ENCODE measurements at places on chromosomes 1 and 21.

DNA sequence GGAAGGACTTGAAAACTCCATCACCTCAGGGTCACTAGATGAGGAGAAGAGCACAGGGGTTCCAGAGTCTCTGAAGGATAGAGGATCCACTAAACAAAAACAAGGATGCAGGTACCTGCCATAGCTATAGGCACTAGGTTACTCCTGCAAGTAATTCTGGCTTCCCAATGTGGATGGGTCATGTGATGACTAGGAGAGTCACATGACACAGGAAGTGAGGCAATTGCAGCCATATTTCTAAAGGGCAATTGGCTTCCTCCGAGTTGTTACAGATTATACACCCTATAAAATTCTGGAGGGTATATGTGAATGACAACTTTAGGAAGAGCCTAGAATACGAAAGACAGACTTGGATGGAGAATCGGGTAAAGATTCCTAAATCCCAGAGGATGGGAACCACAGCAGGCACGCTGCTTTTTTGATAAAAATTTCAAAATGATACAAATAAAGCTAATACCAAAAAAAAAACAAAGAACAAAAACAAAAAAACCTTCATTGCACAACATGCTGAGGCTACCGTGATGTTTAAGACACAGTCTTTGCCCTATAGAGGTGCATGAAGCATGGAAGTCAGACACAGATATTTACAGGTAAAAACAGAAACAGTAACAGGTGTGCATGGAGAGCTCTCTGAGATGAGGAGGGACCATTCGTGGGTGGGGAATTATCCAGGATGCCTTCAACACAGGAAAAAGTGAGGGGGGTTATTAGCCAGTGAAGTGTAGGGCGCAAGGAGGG lies 10.5 kb downstream of the MTX1 start:
- H3K27ac ChIP-seq = peak overlapping the region; percentile 93
- H3K4me3 ChIP-seq = peak overlapping the region; percentile 62
- peak; percentile 83 for DNase-seq
- H3K36me3 ChIP-seq = peaks cover 10% of the 10 kb centered on the region

DNA sequence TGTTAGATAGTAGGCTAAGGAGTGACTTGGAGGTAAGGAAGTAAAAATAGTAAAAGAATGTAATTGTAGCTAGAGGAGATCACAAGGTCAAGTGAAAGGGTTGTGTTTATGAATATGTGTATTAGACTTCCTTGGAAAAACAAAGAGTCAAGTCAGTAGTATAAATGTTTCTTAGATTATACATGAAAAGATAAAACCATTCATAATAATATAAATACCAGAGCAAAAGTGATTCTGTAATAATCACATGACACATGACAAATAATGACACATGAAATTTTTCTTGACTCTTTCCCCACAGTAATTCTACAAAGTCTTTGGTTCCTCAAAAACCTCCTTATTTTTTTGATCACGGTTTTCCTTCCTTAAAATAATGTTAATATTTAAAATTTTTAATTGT lies 56.4 kb downstream of the IVNS1ABP start:
- H3K27me3 ChIP-seq = no peaks in the 10 kb centered on the region
- no peak overlapping the region for H3K4me3 ChIP-seq
- H3K36me3 ChIP-seq = no peaks in the 10 kb centered on the region
- no peak overlapping the region for H3K27ac ChIP-seq
- DNase-seq = no peak

DNA sequence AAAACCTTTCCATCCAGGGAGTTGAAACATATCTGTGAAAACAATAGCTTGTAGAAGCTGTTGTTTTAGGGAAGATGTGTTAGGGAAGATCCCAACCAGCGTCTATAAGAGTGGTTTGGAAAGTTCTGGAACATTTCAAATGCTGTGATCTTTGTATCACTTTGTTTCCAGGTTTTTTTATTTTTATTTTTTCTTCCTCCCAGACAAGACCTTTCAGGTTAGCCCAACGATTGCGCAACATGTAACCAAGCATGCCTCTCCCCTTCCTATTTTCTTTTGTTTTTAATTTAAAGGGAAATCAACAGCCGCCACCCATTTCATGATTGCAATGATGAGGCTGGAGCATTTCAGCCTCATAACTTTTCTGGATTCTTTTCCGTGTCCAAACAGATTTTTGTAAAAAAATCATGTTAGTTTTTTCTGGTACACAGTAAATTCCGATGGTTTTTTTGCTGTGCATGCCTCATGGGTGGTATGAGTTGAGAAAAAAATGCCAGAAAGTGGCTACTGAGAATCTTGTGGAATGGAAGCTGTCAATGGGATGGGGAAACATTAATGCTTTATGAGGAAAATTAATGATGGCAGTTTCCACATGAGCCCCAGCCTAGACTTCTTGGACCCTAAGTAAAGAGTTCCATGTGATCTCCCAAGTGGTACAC lies 109.3 kb downstream of the RUNX1 start:
- no peaks in the 10 kb centered on the region for H3K27me3 ChIP-seq
- DNase-seq = peak; percentile 40
- no peaks in the 10 kb centered on the region for H3K36me3 ChIP-seq
- H3K4me1 ChIP-seq = peaks cover 23% of the 10 kb centered on the region

DNA sequence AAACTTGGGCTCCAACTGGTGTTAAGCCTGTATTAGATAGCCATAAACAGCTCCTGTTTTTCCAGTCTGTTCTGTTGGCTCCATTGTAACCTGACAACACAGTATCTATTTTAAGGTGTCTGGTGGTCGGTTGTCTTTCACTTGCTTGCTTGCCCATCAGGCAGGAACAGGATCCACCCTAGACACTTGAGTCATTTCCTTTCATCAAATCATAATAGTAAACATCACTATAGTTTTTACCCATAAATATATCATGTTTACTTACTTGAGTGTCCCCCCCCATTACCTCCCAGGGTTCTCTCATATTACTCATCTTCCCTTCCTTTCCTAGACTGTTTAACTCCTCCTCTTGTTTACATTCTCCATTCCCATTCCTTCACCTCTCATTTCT lies 2.9 kb downstream of the DDI2 start:
- no peaks in the 10 kb centered on the region for H3K27me3 ChIP-seq
- peaks cover 18% of the 10 kb centered on the region for H3K36me3 ChIP-seq
- H3K4me3 ChIP-seq = peak overlapping the region; percentile 52
- H3K27ac ChIP-seq = peak overlapping the region; percentile 54

DNA sequence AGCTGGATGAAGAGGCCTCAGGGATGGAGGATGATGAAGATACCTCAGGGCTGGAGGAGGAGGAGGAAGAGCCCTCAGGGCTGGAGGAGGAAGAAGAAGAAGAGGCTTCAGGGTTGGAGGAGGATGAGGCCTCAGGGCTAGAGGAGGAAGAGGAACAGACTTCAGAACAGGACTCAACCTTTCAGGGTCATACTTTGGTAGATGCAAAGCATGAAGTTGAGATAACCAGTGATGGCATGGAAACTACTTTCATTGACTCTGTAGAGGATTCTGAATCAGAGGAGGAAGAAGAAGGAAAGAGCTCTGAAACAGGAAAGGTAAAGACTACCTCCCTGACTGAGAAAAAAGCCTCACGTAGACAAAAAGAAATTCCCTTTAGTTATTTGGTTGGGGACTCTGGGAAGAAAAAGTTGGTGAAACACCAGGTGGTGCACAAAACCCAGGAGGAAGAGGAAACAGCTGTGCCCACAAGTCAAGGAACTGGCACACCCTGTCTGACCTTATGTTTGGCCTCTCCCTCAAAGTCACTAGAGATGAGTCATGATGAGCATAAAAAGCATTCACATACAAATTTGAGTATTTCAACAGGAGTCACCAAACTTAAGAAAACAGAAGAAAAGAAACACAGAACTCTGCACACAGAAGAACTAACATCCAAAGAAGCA lies 15.4 kb downstream of the L1TD1 start:
- peak; percentile 70 for DNase-seq
- H3K4me1 ChIP-seq = peaks cover 12% of the 10 kb centered on the region
- H3K27me3 ChIP-seq = no peaks in the 10 kb centered on the region
- H3K27ac ChIP-seq = no peak overlapping the region
- no peaks in the 10 kb centered on the region for H3K36me3 ChIP-seq

DNA sequence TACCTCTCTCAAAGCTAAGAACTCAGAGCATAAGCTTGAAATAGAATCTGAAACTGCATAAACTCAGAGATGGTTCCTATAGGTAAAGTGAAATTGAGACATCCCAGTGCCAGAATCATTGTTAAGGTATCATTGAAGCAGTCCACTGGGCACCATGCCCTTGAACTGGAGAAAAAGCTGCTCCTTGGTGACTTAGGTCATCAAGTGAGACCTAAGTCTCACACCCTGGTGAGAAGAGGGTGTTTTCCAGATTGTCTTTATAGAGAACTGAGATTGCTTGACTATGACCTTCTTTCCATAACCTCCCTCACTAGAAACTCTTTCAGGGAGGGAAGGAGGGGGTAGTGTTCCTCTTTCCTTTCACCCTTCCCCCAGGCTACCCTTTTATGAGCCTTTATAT lies 9.4 kb upstream of the ATP6V1G3 start:
- H3K4me3 ChIP-seq = no peak overlapping the region
- DNase-seq = no peak

DNA sequence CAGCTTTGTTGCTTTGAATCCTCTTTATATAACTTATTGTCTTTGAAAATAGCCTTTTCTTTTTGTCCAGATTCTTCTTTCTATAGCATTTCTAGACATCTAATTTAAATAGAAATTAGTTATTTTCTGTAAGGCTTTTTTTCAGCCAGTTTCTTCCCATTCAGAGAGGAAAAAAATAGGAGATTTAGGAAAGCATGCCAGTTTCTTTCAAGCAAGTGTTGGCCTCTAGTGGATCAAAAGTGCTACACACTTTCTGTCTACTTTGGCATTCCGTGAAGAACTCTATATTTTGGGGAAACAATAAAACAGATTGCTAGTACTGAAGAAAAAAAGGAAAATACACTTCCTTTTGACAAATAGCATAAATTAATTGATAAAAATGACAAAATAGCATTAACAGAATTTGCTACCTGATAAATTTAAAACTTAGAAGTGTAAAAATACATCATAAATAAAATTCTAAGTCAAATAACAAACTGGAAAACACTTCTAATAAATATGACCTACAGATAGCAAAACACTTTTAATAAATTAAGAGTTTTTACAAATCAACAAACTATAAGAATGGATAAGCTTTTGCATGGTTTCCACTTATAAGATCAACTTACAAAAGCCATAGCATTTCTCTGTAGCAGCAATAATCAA lies 13.1 kb upstream of the EXO1 start:
- no peaks in the 10 kb centered on the region for H3K36me3 ChIP-seq
- peaks cover 22% of the 10 kb centered on the region for H3K4me1 ChIP-seq
- no peaks in the 10 kb centered on the region for H3K27me3 ChIP-seq
- H3K27ac ChIP-seq = peak overlapping the region; percentile 36

DNA sequence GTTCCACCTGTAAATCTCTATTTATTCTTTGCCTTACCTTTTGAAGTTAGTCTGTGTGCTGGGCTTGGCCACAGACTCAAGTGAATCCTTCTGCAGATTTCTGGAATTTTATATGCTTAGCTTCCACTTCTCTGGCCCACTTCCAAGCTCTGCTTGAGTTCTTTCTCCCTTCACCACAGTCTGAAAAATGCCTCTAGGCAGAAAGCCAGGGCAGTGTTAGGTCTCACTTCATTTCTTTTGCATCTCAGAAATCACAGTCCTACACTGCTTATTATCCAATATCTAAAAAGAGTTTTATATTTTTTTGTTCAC lies 48.9 kb downstream of the INKA2 start:
- peaks cover 8% of the 10 kb centered on the region for H3K4me1 ChIP-seq
- DNase-seq = peak; percentile 80
- no peak overlapping the region for H3K4me3 ChIP-seq
- no peaks in the 10 kb centered on the region for H3K27me3 ChIP-seq
- H3K27ac ChIP-seq = no peak overlapping the region

GRCh38 chr21:41374867-41375533 lies 13.2 kb downstream of the MX2 start:
- peak; percentile 5 for DNase-seq
- no peaks in the 10 kb centered on the region for H3K36me3 ChIP-seq
- H3K4me1 ChIP-seq = no peaks in the 10 kb centered on the region

- DNase-seq = no peak
- H3K27me3 ChIP-seq = no peaks in the 10 kb centered on the region
- H3K36me3 ChIP-seq = no peaks in the 10 kb centered on the region
- H3K27ac ChIP-seq = no peak overlapping the region
- peaks cover 6% of the 10 kb centered on the region for H3K4me1 ChIP-seq
- H3K4me3 ChIP-seq = no peak overlapping the region
Observed at GRCh38 chr1:10685196-10685807, 111.1 kb downstream of the CASZ1 start.

DNA sequence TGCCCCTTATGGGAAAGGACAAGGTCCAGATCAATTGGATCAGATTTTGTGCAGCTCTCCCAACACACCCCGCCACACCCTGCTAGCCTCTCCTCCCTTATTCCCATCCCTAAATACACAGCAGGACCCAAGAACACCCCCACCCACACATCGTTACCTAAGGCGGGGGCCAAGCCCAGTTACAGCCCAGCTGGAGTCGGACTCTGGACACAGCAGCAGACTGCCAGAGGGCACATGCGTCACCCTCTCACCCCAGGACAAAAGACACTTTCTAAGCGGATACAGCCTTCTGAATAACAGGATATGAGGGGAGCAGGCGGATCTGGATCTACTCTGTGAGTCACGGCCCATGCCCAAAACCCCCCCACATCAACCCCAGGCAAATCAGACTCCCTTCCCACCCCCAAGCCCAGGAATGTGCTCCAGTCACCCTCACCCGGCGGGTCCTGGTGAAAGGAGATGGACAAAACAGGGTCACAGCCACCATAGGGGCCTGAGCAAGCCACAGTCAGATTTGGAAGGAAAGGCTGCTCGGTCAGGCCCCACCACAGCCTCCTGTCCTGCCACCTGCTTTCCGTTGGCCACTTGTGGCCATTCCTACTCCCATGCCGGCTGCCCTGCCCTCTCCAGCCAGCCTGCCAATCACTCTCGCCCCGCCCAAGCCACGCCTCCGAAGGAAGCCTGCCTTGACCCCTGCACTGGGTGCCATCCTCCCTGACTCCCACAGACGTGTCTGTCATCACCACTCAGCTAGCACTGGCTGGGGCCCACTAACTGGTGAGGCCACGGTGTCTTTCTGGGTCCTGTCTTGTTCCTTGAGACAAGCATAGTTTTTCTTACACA lies 4.0 kb downstream of the S100A16 start:
- H3K4me3 ChIP-seq = peak overlapping the region; percentile 90
- H3K36me3 ChIP-seq = peaks cover 62% of the 10 kb centered on the region
- H3K27ac ChIP-seq = peak overlapping the region; percentile 94
- peaks cover 45% of the 10 kb centered on the region for H3K4me1 ChIP-seq

DNA sequence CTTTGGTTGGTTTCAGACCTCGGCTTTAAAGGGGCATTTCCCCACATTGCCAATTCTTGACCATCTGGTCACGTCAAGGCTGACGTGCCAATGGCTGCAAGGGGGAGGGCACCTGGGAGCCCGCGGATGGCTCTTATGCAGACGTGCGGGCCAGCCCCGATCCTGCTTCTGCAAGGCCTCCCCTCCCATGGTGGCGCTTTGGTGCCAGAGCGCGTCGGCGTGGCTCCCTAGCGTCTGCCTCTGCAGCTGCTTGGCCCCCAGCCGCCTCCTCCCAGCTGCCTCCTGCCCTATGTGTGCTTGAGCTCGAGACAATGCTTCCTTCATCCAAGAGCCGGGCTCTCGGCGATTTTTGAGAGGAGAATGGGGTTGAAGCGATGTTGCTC lies 29.1 kb downstream of the SKI start:
- peaks cover 18% of the 10 kb centered on the region for H3K4me1 ChIP-seq
- H3K4me3 ChIP-seq = no peak overlapping the region
- no peak for DNase-seq
- H3K27ac ChIP-seq = no peak overlapping the region
- peaks cover 16% of the 10 kb centered on the region for H3K36me3 ChIP-seq
- H3K27me3 ChIP-seq = no peaks in the 10 kb centered on the region

- no peak overlapping the region for H3K4me3 ChIP-seq
- no peaks in the 10 kb centered on the region for H3K36me3 ChIP-seq
- DNase-seq = no peak
- H3K27ac ChIP-seq = no peak overlapping the region
- H3K4me1 ChIP-seq = no peaks in the 10 kb centered on the region
Observed at GRCh38 chr21:34008618-34009017, 64.8 kb upstream of the MRPS6 start.
